Smooth muscle cell of the umbilical artery (primary cell): ENCODE measurements at places on chromosomes 1 and 21. TPM values are rescaled to one million over a fixed set of nuclear protein-coding genes. Genes with fewer than 3 reads are reported as not detected.

ZMYND12 gene
- total RNA-seq = 0.18 and 0.30 TPM in 2 replicates

PRR9 gene
- 0.51 TPM in 1 of 2 replicates, not detected in the other for total RNA-seq

MRPL39 gene
- 25.5 and 26.2 TPM in 2 replicates for total RNA-seq

PLEKHM2 gene
- total RNA-seq = 53.4 and 63.8 TPM in 2 replicates

ALX3 gene
- total RNA-seq = not detected in 2 replicates

C1orf116 gene
- total RNA-seq = 0.05 TPM in 1 of 2 replicates, not detected in the other

LHX4 gene
- total RNA-seq = under 0.01 TPM in 2 replicates

PCP4 gene
- total RNA-seq = not detected in 2 replicates
